T-helper 17 cell (primary cell): ENCODE measurements at places on chromosomes 5 and 9.

DNA sequence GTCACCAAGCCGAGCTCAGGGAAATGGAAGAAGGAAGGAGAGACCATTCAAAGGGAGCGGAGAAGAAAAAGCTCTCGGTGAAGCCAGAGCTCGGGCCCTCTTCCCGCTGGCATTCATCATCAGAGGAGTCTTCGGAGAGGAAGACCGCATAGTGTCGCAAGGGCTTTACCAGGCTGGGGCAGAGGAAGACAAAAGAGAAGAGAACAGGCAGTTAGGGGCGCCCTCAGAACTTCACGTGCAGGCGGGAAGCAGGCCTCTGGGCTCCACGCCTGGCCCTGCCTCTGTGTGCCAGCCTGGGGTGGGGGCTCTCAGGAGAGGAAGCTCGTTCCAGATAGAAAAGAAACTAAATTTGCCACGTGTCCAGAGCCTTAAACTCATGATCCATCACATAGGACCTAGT is 31.7 kb downstream of the CRB2 start:
- no peak for DNase-seq
- no peaks in the 10 kb centered on the region for H3K27me3 ChIP-seq
- H3K4me1 ChIP-seq = peaks cover 2% of the 10 kb centered on the region
- H3K36me3 ChIP-seq = no peaks in the 10 kb centered on the region

GRCh38 chr5:77632526-77633206 is 5.8 kb downstream of the OTP start:
- peaks cover 5% of the 10 kb centered on the region for H3K36me3 ChIP-seq
- no peak for DNase-seq
- H3K4me1 ChIP-seq = peaks cover 23% of the 10 kb centered on the region
- peak overlapping the region; percentile 71 for H3K27ac ChIP-seq
- H3K4me3 ChIP-seq = peak overlapping the region; percentile 1

DNA sequence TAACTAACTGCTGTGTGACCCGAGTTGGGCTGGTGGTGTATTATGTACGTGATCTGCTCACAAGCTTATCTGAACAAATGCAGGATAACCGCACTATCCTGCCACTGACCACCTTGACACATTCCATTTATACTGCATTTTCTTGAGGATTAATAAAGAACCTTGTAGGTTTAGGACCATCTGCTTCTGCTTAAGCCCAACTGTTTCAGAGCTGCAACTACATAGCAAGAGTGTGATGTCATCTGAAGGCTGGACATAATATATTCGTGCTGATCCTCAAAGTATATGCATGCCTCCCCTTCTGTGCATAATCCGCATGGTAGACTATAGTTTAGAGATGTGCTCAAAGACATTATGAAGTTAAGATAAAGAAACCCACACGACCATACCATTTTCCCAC is 435.9 kb downstream of the BNC2 start:
- no peak overlapping the region for H3K4me3 ChIP-seq
- H3K36me3 ChIP-seq = no peaks in the 10 kb centered on the region
- no peaks in the 10 kb centered on the region for H3K4me1 ChIP-seq
- H3K27ac ChIP-seq = no peak overlapping the region
- H3K27me3 ChIP-seq = no peaks in the 10 kb centered on the region

- no peak overlapping the region for H3K27ac ChIP-seq
- H3K36me3 ChIP-seq = no peaks in the 10 kb centered on the region
- peaks cover 1% of the 10 kb centered on the region for H3K4me1 ChIP-seq
Measured at GRCh38 chr5:83265318-83265717, 188.0 kb downstream of the XRCC4 start.

DNA sequence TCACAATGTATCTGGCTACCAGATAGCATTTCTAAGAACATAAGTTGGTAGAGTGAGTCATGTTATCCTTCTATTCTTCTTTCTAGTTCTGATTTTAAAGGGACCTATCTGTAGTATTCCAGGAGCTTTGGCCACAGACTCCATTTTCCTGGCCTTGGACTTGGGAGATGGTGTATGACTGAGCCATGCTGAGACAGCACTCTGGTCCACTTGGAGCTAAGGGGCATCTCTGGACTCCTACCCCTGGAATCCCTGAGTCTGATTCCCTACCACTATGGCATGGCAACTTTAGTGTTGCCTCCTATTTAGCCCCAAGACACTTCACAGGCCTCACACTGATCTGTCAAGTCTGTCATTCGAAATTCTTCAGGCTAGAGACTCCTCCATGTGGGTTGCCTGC is 58.8 kb downstream of the BAAT start:
- H3K27ac ChIP-seq = no peak overlapping the region
- DNase-seq = no peak
- no peak overlapping the region for H3K4me3 ChIP-seq
- H3K27me3 ChIP-seq = peaks cover 32% of the 10 kb centered on the region
- no peaks in the 10 kb centered on the region for H3K36me3 ChIP-seq

GRCh38 chr9:131788851-131789250 is 49.0 kb upstream of the RAPGEF1 start:
- peaks cover 2% of the 10 kb centered on the region for H3K4me1 ChIP-seq
- no peak overlapping the region for H3K4me3 ChIP-seq
- no peaks in the 10 kb centered on the region for H3K36me3 ChIP-seq
- no peak for DNase-seq

- no peak overlapping the region for H3K4me3 ChIP-seq
- H3K27ac ChIP-seq = no peak overlapping the region
- DNase-seq = no peak
- H3K36me3 ChIP-seq = peaks cover 2% of the 10 kb centered on the region
Measured at GRCh38 chr9:113661074-113661473, 197.5 kb downstream of the RGS3 start.

GRCh38 chr5:65769539-65769938 is 47.5 kb downstream of the NLN start:
- DNase-seq = no peak
- no peaks in the 10 kb centered on the region for H3K27me3 ChIP-seq
- H3K36me3 ChIP-seq = no peaks in the 10 kb centered on the region
- no peak overlapping the region for H3K4me3 ChIP-seq
- no peak overlapping the region for H3K27ac ChIP-seq

- no peak for DNase-seq
- H3K27ac ChIP-seq = no peak overlapping the region
- peaks cover 23% of the 10 kb centered on the region for H3K4me1 ChIP-seq
- no peaks in the 10 kb centered on the region for H3K27me3 ChIP-seq
Measured at GRCh38 chr5:35815089-35815936, 41.4 kb upstream of the IL7R start.

DNA sequence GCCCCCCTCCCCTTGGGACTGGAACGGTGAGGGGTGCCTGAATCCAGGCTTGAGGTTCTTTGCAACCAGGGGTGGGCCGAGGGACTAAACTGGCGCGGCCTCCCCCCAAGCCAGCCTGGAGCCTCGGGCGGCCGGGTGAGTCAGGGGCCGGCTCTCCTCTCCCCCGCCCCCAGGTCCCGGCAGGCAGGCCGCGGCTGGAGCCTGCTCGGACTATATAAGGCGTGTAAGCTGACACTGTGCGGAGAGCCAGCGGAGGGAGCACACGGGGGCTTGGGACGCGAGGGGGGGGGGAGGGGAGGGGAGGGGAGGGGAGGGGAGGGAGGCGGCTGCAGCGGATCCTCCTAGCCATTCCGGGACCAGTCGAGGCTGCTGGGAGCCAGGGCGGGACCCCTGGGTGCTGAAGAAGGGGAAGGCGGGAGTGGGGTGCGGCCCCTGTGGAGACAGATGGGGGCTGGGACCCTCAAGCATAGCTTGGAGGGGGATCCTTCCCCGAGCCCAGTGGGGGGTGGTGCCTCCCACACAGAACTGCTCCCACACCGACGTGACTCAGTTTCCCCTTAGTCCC is 595 bp downstream of the PDLIM7 start:
- no peak overlapping the region for H3K27ac ChIP-seq
- no peaks in the 10 kb centered on the region for H3K27me3 ChIP-seq
